Activated CD8-positive, alpha-beta memory T cell treated with anti-CD3 and anti-CD28 coated beads for 4 hours (primary cell): ENCODE measurements at places on chromosomes 2 and 18.

DNA sequence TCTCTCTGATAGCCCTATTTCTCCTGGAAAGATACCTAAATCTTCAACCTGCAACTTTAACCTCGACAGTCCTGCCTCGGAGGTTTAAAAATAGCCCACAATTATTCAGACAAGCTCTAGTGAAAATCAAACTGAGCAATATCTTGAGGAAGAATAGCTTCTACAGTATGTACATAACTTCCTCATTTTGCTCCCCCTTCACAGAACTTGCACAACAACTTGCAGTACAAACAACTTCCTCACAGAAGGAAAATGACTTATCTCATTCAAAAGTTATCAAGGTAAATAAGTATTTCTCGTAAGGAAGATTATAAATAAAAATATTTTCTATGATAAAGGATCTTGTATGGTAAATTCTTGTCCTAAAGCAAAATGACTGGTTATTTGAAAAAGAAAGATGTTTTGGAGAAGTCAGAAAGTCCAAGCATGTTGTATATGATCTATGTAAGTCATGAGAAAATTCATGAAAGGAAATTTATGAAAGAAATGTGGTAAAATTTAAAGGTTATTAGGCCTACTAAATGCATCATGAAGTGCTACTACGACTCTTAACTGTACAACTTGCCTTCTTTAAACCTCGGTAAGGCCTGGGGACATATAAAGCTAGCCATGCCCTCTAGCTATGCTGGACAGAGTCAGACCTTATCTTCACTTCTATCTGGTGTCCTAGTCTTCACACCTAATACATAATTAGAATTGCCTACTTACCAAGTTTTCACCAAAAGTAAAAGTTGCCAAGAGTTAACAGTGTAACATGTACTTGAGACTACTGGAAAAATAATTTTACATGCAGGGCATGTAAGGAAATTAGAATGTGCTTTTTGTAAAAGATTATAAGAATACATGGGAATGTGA is 394.5 kb downstream of the DLGAP1 start:
- no peak for DNase-seq

GRCh38 chr2:127932199-127932876 is 46.6 kb upstream of the AMMECR1L start:
- DNase-seq = no peak

GRCh38 chr2:146931109-146931508 is 913.7 kb upstream of the ACVR2A start:
- DNase-seq = no peak

GRCh38 chr2:51103205-51103604 is 71.3 kb upstream of the NRXN1 start:
- no peak for DNase-seq

DNA sequence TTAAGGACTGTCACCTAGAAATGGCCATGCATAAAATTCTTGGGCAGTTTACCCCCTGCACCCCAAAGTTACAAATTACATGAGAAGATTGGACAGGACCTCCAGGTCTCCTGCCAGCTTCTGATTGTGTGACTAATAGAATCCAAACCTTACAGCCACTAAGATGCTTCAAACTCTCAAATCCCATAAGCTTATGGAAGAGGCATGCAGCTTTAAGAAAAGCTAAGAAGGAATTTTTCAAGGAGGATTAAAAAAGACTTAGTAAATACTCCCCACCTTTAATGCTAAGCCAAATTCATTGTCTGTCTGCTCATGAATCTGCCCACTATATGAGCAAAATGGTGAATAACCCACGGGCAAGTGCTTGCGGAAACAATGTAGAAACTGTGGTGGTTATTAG is 86.3 kb downstream of the MAIP1 start:
- no peak for DNase-seq

- no peak for DNase-seq
Measured at GRCh38 chr2:146785101-146785500, 1059.7 kb upstream of the ACVR2A start.

- no peak for DNase-seq
Measured at GRCh38 chr2:23426263-23426905, 41.4 kb downstream of the KLHL29 start.

DNA sequence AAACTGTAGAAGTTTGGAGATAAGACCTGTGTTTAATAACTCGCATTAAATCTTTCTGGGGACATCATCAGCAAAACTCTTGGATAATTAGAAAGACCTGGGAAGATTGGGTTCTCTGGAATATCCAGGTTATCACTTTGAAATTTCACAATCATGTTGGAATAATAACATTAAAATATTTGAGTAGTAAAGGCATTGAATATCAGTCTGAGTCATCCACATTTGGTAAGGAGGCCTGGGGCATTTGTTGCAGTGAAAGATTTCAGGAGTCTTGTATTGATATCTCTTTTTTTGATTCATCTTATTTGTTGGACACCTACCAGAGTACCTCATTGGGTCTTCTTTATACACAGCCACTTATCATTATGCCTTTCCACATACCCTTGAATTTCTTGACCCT is 95.9 kb downstream of the EPB41L5 start:
- DNase-seq = no peak

DNA sequence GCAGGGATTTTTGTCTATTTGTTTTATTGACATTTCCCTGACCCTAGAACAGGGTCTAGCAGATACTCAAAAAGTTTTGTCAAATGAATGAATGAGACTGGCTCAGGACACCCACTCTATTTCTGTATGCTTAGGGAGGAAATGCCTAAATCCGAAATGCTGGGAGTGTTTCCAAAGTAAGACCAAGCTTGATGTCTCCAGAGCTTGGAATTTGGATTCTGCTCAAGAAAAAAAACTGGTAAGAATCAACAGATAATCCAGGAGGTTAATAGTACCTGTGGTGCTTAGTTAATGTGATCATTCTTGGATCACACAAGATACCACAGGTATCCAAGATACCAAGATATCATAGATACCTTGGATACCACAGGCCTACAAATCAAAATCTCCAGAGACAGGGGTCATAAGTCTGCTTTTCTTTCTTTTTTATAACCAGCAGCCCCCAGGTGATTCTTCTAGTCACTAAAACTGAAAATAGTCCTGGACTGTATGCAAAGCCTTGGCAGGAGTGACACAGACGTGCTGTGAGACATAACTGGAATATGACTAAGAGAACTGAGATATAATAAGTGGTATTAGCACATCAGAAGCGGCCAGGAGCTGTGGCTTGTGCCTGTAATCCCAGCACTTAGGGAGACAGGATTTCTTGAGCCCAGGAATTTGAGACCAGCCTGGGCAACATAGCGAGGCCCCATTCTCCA is 39.9 kb upstream of the SP3 start:
- no peak for DNase-seq

GRCh38 chr2:122009561-122009960 is 254.1 kb downstream of the TSN start:
- DNase-seq = no peak

DNA sequence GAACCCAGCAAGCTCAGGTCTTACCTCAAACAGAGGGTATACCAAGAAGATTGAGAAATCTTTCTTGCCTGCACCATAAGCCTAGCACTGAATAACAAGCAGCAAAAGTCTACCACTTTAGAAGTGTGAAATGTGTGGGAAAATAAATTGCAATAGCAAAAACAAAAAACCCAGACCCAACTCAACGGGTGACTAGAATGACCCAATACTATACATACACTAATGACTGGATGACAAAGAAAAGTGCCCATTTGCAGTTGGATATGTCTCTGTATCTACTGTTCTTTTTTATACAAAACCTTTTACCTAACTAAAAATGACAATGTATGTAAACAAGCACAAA is 950.6 kb downstream of the TRIB2 start:
- no peak for DNase-seq

DNA sequence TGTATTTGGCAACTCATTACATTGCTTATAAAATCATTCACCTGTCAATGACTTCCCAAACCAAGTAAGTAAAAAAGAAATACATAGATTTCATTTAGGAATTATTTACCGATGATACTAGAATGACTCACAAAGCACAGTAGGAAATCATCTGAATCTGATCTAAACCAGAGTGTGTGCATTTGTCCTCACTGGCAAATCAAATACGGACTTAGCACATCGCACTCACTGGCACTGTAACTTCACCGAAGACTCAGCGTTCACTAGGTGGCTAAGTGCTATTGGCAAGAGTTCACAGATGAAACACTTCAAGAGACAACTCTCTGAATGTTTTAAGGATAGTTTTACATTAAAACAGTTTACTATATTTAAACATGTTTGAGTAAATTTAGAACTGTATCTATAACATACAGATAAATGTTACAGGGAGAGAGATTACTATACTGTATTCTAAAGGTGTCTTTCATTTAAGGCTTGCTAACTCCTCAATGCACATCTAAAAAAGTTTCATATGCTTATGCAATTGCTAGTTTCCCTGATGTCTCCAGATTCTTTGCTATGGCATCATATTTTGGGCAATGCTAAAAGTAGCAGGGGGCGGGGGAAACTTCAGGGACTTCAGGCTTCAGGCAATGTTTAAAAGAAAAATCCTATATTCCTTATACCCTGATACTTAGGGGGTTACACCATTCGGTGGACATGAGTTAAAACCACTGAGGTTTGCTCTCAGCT is 48.8 kb downstream of the STK39 start:
- no peak for DNase-seq
